Stimulated activated CD8-positive, alpha-beta memory T cell treated with anti-CD3 and anti-CD28 coated beads, Interleukin-7, amount 100 ng/mL, for 4 hours (primary cell): ENCODE measurements at places on chromosomes 1 and 21.

DNA sequence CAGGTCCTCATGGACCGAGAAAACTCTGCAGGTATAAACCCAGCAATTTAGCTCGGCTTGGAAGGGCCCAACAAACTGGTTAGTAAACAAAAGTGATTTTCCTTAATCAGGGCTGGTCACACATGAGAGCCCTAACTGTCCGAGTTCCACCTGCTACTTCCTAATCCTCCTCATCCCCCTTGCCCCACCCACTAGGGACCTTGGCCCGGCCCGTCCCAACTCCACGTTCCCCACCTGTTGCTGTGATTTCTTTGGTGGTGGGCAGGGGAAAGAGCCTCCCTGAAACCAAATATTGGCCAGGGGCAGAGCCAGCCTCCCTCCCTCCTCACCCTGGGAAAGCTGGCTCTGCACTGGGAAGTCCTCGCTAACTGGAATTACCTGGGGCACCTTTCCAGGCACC is 304.2 kb upstream of the PROX1 start:
- no peak for DNase-seq

DNA sequence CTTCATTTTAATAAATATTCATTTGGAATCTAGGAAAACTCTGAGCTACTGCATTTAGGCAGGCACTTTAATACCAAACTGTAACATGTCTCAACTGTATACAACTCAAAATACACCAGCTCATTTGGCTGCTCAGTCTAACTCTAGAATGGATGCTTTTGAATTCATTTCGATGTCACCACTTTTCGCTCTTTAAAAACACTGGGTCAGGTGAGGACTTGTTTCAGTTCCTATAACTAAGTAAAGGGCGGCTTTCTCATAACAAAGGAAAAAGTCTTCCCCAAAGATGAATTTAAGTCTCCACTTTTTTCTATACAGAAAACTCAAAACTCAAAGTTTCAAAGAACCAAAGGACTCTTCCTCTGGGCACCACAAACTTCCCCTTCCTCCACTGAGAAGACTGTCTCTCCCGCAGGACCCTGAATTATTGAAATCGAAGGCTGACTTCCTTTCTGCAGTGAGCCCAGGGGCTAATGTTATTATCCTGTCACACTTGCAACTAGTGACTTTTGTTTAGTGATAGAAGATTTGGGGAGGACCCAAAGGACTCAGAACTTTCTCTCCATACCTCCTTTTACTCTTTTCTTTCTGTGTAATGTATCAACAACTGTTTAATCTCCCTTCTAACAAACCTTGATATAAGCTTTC is 9.7 kb upstream of the DHX9 start:
- DNase-seq, result no peak

GRCh38 chr1:201307760-201308499 is 24.6 kb downstream of the PKP1 start:
- no peak for DNase-seq

DNA sequence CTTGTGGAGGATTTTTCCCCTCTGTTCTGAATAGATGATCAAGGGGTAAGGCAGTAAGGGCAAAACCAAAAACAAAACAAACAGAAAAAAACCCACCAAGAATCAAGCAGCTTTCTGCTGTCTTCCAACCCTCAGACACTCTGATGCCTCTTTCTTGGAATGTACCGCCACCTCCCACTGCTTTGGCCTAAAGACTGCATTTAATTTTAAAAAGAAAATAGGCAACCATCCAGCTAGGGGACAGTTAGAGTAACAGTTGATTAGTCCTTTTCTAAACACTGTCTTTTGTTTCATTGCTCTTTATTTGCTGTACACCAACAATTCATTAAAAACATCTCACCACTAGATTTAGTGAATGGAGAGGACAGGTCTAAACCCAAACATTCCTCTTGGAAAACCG is 21.5 kb downstream of the WLS start:
- DNase-seq, result no peak

- no peak for DNase-seq
These were observed 53.6 kb downstream of the TESK2 start for GRCh38 chr1:45437323-45437722.

GRCh38 chr1:221994274-221994698 is 252.4 kb upstream of the DUSP10 start:
- DNase-seq, result no peak

DNA sequence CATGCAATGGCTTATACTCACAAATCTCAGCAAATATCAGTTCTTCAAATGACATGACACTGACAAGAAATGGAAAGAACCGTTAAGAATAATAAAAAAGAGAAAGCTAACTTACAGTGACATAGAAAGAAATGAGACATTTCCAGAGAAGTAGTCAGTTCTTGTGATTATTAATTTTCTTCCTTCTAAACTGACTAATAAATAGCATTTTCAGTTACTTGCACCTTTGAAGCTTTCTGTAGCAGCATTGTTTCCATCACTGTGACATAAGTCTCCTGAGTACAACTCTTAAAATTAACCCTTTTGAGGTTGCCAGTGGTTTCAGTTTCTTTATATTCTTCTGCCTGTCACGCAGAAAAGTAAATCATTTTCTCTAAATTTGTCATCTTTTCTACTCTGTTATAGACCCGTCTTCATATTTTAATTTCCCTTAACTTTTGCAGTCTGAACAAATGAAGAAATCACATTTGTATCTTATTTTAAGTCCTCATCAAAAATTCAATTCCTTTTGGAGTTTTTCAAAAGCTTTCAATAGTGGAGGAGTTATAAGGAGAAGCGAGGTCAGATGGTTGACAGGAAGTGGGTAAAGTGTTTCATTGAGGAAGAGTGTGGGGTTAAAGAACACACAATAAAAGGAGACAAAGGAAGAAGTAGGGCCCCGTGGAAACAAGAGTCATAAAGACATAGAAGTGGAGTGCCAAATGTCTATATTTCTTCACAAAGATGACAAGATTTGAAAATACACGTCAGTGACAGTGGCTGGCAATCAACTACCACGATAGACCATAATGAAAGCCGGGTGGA is 57.9 kb upstream of the S1PR1 start:
- no peak for DNase-seq

DNA sequence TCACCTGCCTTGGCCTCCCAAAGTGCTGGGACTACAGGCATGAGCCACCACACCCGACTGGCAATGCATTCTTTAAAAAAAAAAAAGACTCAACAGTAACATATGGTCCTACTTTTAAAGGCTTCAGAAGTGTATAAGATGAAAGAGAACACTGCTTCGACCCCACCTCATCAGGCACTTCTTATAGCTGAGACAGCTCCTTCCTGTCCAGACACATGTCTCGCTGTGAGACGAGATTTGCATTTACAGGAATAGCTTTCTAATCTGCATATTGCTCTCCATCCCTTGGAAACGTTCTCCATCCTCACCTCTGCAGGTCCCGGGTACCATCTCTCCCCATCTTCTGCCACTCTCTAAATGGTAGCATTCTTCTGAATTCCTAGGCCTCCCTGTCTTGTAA is 6.7 kb downstream of the AZIN2 start:
- no peak for DNase-seq

- DNase-seq, result no peak
These were observed 34.6 kb downstream of the STXBP3 start for GRCh38 chr1:108780937-108781574.

GRCh38 chr21:42942244-42942643 is 16.8 kb upstream of the ERVH48-1 start:
- DNase-seq, result no peak

- no peak for DNase-seq
These were observed 9.3 kb downstream of the DRAXIN start for GRCh38 chr1:11700601-11701467.

DNA sequence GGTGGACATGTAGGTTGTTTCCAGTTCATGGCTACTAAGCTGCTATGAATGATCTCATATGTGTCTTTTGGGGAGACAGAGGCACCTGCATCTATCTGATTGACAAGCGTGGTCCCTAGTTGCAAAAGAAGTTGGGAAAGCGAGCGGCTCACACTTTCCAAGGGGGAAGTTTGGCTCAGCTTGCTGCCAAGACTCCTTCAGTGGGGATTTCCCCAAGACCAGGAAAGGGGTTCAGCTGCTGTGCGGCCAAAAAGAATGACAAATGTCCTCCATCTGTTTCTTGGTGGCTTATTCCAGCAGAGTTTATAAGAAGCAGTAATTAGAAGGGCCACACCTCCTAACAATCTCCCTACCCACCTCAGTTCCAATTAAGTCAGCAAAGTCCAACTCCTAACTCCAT is 128.5 kb upstream of the GALNT2 start:
- no peak for DNase-seq

DNA sequence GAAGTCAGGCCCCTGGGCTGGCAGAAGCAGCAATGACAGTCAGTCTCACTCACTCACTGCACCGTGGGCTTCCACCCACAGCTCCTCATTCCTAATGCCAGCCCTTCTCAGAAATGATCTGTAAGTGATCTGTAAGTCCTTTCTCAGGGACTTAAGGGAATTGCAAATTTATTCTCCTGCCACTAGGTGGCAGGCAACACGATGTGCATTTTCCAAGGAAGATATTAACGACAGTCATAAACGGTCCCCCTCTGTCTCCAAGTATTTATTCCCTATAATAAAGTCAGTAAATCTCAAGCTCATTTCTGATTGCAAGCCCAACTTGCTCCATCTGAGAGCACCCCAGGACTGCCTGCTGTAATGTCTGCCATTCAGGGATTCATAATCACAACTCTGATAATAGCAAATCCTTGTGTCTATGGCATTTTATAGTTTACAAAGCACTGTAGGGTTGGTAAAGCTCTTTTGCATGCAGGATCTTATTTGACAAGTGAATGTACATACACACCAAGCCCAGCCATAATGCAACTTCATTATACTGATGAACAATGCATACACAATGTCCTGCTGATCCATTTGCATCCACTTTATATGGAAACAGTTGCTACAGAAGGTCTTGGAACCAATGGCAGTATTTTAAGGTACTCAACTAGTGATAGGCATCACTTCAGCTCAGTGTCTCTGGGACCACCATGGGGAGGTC is 380.5 kb upstream of the CAMK1G start:
- DNase-seq, result no peak

DNA sequence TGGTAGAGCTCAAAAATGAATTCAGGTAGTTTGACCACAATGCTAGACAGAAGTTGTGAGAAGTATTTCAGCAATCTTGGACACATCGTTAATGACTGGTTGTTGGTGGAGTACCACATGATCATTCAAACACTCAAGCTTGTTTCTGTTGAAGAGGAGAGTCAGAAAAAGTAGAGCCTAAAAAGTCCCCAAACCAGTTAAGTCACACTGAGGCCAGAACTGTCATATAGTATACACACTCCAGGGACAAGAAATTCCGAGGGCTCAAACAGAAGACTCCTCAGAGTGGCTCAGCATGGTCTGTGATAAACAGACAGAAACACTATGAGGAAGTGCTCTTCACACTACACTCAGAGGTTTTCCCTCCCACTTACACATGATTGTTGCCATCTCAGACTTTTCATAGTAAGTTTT is 5.8 kb downstream of the TRIM33 start:
- DNase-seq, result no peak

GRCh38 chr1:101745551-101746270 is 251.0 kb downstream of the OLFM3 start:
- no peak for DNase-seq

DNA sequence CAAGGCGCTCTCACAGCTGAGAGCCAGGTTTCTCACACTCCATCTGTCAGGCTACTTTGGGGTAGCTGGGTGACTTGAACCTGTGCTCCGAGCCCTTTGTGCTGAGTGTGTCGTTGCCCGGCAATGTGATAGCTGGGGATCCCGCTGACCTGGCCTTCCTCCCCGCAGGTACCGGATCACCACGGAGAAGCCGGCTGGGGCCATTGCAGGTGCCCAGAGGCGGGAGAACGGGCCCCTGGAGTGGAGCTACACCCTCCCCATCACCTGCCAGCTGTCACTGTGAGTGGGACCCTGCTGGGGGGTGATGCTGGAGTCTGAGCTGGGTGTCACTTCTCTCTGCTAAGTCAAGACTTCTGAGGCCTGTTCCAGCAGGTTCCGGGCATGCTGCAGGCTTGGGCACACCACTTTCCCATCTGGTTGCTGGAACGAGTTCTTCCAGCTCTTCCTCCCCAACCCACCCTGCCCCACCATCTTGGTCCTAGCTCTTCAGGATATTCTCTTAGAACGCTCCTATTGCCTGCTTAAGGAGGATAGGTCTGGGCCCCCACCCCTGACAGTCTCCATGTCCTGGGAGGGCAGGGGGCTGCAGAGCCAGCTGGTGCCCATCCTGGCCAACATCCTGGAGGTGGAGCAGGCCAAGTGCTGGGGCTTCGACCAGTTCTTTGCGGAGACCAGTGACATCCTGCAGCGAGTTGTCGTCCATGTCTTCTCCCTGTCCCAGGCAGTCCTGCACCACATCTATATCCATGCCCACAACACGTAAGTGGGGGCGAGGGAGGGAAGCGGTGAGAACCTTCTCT is 7.5 kb downstream of the IKBKE start:
- DNase-seq, result no peak

DNA sequence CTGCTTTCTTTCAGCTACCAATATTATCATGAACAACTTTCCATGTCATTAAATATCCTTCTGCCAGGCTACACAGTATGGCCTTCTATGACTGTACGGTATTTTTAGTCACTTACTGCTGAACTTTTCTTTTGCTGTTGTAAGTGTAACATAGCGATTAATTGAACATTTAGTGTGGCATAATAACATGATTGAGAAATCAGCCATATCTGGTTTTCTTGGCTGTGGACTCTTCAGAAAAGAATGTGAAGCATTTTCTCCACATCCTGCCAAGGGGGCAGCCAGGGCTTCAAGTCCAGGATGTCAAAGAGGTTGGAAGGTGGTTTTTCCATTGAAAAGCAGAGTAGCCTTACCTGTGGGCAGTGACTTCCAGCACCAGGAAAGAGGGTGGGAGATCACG is 8.8 kb upstream of the AHCYL1 start:
- DNase-seq, result no peak

DNA sequence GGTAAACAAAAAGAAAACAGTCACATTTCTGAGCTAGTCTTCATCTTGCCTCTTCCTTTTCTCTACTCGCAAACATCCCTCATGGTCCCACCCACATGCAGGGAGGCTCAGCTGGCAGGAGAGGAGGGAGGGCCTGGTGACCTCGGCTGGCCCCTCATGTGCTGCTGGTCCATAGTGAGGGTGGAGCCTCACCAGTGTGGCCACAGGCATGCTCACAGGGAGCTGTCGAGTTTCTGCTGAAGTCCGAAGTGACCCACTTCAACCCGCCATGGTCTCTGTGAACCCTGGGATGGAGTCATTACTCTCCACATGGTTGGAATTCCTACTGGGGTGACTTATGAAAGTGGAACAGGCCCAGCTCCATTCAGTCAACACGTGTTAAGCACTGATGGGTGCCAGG is 253.4 kb downstream of the RHOU start:
- DNase-seq, result no peak

DNA sequence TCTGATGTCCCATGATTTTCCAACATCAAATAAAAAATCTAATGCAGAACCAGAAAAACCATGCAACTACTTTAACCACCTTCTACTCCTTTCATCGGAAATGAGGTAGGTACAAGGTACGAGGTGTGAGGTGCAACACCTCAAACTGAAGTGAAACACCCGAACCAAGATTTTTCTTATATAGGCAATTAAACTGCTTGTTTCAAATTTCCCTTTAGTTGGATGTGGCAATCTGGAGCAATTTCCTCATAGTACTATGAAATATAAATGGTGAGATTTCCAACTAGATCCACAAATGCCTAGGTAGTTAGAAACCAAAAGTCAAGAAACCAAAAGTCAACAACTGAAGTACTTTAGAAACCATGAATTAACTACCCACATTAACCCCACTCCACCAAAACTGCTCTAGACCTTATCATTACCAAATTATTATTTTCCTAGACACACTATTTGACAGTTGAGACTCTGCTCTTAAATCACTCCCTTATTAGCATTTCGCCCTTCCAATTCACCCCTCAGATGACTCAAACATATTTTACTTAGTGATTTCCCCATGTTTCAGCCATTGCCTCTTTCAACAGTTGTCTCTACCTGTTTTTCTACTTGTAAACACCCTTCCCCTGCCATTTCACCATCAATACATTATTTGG is 37.8 kb downstream of the FUBP1 start:
- DNase-seq, result no peak
